ENCODE measurements at places on chromosomes 4 and X.

- DNase-seq = no peak
Observed at GRCh38 chr4:56657128-56657527, 24.0 kb downstream of the HOPX start.

DNA sequence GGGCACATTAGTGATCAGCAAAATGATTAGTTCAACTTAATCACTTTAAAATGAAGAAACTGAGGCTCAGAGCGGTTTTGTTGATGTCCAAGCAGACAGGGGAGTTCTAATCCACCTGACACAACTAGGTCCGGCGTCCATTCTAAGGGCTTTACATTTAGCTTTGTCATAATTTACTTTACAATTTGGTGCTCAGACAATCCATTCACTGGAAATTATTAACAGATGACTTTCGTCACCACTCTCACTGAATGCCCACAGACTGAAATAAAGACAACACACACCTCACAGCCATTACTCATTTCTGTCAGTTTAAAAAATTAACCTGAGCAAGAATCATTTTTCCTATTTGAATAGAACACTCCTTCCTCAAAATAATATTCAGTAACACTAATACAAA is 10.8 kb downstream of the NR3C2 start:
- no peak for DNase-seq

DNA sequence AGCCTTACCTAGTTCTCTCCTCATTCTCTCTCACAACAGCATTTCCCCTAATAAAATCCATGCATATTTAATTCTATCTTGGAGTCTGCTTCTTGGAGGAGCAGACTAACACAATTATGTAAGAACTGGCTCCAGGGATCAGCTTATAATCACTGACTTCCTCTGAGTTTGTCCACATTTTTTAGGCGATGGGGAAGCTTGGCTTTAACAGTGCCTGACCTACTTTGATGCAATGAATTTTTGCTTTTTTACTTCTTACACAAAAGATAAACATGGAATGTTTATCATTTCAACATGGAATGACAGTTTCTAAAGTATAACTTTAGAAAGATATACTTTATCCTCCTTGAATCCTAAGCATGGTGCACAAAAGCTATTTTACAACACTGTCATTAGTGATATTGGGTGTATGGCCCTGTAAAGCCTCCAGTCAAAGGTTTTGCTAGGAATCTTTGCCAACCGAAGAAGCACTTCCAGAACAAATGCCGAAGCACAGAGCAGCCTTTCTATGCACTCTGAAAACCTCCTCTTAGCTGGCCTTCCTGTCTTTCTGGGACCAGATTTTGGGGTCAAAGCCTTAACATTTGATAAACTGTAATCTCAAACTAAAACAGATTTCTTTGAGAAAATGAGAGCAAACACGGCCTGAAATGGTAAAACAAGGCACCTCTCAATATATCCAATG is 736 bp downstream of the BDH2 start:
- no peak for DNase-seq

GRCh38 chr4:40524366-40525041 is 105.2 kb downstream of the RBM47 start:
- DNase-seq = no peak

DNA sequence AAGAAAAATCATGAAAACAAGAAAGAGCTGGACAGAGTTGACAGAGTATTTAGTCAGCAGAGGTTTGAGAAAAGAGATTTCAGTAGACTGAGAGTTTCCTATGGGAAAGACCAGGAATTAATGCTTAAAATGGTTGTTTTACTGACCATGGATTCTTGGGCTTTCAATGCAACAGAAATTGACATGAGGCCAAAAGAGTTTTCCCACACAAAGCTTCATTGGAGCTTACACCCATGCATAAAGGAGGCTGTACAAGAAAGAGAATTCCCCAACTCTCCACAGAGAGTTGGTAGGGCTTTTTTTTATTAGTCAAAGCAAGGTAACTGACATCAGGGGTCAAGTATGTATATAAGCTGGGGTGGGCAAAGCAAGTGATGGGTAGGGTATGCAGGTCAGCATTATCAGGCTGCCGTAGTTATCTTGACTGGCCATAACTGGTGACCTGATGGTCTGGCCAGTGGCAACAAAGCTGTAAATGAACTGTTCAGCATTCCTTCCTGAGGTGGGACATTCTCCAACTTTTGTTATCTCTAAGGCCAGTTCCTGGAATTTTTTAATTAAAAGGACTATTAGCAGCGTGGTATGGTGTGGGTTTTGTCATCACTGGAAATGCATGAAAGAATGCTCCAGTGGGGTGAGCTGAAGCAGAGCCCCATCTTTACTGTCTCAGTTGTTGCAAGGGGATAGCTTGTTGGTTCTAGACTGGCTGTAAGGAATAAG is 117.0 kb downstream of the ADAM29 start:
- DNase-seq = no peak

DNA sequence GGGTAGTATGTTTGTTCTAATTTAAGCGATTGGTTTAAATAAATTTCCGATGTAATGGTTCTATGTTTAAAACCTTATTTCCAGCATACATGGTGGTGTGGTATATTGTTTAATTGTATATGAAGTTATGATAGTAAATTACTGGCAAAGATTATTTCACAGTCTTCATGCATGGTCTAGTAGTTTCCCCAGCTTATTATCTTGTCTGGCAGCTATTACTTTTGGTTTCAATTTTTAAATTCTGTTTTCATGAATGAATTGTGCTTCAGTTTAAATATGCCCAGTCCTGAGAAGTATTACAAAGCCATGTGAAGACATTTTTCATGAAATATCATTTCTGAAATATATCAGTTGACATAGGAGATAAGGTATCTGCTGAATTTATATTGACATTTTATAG is 6.3 kb downstream of the ALG13 start:
- DNase-seq = no peak

- no peak for DNase-seq
Observed at GRCh38 chrX:86504297-86504696, 356.0 kb downstream of the DACH2 start.

- DNase-seq = peak; percentile 35
Observed at GRCh38 chr4:183445097-183445428, 627 bp downstream of the CDKN2AIP start.

GRCh38 chr4:184432127-184432922 is 42.0 kb downstream of the IRF2 start:
- DNase-seq = no peak

DNA sequence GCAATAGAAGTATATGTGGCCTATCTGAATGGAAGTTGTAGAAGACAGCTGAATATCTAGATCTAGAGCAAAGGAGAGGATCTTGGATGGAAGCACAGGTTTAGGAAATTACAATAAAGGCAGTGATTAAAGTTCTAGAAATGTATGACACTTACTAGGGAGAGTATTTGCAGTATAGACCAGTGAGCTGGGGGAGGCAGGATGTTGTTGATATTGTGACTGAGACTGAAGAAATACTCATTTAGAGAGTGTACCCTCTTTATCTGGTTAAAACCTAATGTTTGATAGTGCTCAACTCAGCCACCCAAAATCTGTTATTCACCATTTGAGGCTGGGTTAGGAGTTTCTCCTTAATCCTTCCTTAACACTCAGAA is 439.5 kb downstream of the GRXCR1 start:
- no peak for DNase-seq

- no peak for DNase-seq
Observed at GRCh38 chr4:60723796-60724195, 476.3 kb upstream of the ADGRL3 start.

DNA sequence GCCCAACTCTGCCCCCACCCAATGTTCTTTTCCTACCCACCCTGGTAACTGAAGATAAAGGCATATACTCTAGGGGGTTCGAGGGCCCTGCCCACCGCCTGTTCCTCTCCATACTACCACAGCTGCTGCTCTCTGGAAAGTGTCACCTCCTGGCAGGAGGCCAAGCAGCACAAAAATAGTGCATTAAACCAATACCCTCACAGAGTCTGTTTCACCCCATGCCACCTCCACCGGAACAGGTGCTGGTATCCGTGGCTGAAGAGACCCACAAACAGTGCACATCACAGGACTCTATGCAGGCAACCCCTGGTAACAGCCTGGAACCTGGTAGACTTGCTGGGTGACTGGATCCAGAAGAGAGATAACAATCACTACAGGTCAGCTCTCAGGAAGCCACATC is 85.1 kb upstream of the CTSO start:
- DNase-seq = no peak

- DNase-seq = no peak
Observed at GRCh38 chrX:136304493-136304892, 3.7 kb downstream of the ADGRG4 start.

GRCh38 chr4:74675673-74676279 is 118.5 kb downstream of the BTC start:
- peak; percentile 6 for DNase-seq

- no peak for DNase-seq
Observed at GRCh38 chr4:142858446-142858845, 12.3 kb upstream of the INPP4B start.

DNA sequence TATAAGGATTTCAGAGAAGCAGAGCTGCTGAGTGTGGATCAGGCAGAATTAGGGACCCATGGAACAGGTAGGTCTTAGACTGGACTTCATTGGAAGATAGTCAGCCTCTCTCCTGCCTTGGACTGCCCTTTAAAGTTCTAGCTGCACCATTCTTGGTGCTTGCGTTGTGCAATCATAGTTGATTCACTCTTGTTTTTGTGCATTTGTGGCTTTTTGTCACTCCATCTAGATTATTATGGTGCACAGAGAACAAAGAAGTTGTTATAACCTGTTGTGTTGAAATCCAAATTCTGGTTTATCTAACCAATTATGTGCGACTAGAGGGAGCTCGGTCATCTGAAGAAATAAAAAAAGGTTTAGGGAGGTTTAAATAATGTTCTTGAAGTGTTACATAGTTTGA is 59.3 kb downstream of the JADE1 start:
- no peak for DNase-seq

DNA sequence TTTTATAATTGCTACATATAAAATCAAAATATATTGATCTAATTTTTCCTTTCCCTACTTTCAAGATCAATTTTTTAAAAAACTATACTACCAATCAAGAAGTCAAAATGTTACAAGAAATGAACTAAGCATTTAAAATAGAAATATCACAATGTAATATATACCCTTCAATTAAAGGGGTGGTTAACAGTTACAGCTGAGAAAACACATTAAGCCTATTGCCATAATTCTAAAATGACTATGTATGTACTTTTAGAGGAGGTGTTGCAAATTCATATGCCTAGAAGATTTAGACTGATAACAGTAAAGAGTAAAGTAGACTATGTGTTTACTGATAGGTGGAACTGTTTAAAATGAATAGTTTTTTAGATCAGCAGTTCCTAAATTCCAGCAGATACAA is 3.7 kb downstream of the NUP54 start:
- no peak for DNase-seq

- no peak for DNase-seq
Observed at GRCh38 chr4:10832806-10833628, 148.4 kb upstream of the CLNK start.

GRCh38 chr4:85658766-85659439 is 184.0 kb downstream of the ARHGAP24 start:
- no peak for DNase-seq

All from neural crest cell (in vitro differentiated cells).